ENCODE measurements at places on chromosomes 2 and 18.

DNA sequence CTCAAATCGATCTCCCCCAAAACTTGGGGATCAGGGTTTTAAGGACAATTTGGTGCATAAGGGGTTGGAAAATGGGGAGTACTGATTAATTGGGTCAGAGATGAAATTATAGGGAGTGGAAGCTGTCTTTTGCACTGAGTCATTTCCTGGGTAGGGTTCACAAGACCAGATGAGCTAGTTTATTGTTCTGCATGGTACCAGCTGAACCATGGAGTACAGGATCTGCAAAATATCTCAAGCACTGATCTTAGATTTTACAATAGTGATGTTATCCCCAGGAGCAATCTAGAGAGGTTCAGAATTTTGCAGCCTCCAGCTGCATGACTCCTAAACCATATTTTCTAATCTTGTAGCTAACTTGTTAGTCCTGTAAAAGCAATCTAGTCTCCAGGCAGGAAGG is 73.1 kb downstream of the CPO start:
- no peak for DNase-seq

DNA sequence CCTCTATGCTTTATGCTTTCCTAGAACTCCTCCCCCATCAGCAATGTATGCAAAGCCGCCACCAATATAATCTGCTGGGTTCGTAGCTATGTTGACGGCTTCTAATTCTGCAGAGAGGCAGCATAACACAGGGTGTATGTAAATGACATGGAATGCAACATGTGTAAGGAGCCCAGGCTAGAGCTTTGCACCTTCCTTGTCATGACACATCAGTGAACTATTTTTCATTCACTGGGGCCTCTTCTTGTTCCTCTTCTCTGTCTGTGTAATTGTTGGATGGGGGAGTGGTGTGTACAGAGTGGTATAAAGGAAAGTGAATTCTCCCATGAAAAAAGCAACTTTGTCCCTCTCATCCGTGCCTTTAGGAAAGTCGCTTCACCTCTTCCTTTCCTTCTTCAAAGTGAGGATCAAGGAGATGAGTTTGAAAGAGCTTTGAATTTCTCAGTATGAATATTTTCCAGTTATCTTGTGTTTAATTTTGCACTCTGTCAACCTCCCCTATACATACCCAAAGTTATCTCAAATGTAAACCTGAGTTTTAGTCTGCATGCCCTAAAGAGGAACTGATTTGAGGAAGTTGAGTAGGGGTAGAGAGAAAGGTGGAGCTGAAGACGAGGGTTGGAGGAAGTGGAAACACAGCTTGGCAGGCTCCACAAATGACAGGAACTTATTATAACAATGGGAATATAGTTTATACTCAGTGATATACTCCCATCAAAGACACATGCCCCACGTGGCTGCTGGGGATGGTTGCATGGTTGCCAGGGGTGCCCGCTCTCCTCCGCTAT is 74.9 kb upstream of the ARL4C start:
- no peak for DNase-seq

DNA sequence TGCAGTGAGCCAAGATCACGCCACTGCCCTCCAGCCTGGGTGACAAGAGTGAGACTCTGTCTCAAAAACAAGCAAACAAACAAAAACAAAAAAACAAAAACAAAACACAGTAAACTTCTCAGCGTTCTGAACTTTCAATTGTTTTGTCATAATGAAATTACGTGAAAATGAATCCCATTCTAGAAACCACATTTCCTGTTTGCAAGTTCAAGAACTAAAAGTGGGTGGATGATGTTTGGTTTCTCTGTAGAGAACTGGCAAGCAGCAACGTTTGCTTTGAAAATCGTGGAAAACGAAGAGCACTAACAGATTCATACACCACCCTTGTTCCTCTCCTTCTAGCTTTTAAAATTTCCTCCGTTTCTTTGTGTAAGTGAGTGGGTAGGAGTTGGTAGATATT is 226.1 kb upstream of the LYPD1 start:
- DNase-seq: no peak

GRCh38 chr2:29829841-29830240 is 91.5 kb downstream of the ALK start:
- no peak for DNase-seq

- no peak for DNase-seq
These were observed 65.3 kb upstream of the CHRNA1 start for GRCh38 chr2:174829550-174829949.

GRCh38 chr2:220949466-220949865 is 622.6 kb downstream of the EPHA4 start:
- DNase-seq: no peak

Data from A673 (cell line).